Stimulated activated CD4-positive, alpha-beta T cell treated with anti-CD3 and anti-CD28 coated beads, Interleukin-4, amount 100 ng/mL, for 4 hours (primary cell): ENCODE measurements at places on chromosomes 16 and 17.
A peak's percentile ranks its signal among the peaks of the same experiment; 100 is the strongest.

GRCh38 chr17:10775740-10776356 is 28.1 kb downstream of the TMEM238L start:
- DNase-seq = no peak

- no peak for DNase-seq
Observed at GRCh38 chr17:7137171-7137943, 22.7 kb upstream of the ASGR2 start.

DNA sequence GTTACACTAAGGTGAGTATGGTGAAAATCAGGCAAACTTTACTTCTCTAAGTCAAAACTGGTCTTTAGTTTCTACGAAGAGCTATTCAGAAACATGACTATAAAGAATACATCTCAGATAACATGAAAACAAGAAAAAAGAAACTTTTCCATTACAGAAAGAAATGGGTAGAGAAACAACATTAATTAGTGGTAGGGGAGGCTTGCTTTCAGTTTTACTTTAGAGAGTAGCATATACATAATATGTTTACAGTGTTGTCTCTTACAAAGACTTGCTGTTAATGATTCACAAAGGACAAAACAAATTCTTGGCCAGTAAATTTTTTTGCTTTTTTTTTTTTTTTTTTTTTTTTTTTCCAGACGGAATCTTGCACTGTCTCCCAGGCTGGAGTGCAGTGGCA is 34.2 kb downstream of the CRLF3 start:
- no peak for DNase-seq

GRCh38 chr17:48970865-48971687 is 2.7 kb upstream of the GIP start:
- no peak for DNase-seq

DNA sequence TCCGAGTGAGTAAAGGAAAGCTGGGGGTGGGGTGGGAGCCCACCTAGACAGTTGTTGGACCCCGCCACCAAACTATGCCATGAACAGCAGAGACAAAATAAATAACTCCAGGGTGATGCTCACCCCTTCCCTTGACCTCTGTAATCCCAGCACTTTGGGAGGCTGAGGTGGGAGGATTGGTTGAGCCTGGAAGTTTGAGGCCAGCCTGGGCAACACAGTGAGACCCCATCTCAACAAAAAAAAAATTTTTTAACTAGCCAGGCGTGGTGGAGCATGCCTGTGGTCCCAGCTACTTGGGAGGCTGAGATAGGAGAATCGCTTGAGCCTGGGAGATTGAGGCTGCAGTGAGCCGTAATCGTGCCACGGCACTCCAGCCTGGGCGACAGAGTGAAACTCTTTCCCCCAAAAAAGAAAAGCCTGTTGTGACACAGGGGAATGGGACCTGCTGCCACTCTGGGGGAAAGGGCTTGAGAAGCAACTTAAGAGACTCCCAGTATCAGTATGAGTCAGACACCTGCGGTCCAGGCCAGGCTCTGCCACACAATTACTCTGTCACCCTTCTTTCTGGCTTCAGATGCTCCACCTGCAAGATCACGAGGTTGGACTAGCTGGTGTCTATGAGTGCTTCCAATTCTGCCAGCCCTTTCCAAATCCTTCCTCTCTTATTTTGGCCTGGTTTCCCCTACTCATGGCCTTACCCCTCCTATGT is 5.0 kb downstream of the SGCA start:
- DNase-seq = no peak

- no peak for DNase-seq
Observed at GRCh38 chr17:68468788-68469187, 11.5 kb upstream of the WIPI1 start.

DNA sequence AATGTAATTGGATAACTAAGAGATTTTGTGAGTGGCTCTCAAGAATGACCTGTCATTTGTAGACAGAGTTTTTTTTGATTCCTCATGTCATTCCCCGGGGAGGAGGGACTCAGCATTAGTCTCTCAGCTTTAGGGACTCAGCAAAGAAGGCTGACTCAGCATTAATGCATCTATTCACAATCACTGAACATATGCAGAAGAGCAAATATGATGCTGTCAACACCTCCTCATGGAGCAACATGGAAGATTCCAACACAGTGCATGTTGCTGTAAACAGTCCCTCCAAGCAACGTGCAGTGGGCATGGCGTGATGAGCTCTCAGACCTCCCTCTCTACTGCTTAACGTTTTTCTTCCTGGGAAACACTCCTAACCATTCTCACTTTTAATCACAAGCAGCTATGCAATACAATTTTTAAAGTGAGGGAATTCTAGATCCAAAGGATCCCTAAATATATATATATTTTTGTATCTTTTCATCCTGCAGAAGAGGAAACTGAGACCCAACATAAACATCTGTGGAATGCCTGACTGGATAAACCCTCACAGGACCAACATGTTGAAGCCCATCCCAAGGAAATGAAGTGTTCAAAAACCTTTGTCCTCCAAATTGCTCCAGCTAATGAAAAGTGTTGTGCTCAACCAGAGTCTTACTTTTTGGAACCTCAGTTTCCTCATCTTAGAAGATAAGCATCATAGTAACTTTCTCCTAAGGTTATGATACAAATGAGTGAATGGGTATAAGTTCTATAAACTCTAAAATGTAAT is 38.9 kb downstream of the TMEM100 start:
- no peak for DNase-seq

DNA sequence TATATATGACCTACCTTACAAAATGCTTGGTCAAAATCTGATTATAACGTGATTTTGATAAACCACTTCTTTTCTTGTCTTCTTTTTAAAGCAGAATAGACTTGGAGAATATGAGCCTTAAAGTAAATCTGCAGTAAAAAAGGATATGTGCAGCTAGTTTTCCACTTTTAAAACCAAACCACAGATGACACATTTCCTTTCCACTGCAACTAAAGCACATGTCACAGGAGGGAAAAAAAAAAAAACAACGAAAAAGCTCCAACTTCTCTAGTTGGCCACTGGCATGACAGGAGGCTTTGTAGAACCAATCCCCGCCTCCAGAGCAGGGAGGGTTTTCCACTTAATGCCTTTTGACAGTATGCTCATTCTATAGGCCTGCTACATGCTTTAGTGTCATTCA is at the start of gene EVI2A:
Gene EVI2A, minus strand, starts transcription at position 142 of the 400 bp plus-strand sequence. CDS start 2,609 bp downstream, outside the sequence.
- DNase-seq = peak; percentile 53

GRCh38 chr17:20072692-20072992 is 63.5 kb downstream of the SPECC1 start:
- DNase-seq = no peak

GRCh38 chr17:48548523-48549280 is 3.8 kb upstream of the HOXB2 start:
- no peak for DNase-seq

- no peak for DNase-seq
Observed at GRCh38 chr17:63511331-63511730, 11.8 kb upstream of the KCNH6 start.

DNA sequence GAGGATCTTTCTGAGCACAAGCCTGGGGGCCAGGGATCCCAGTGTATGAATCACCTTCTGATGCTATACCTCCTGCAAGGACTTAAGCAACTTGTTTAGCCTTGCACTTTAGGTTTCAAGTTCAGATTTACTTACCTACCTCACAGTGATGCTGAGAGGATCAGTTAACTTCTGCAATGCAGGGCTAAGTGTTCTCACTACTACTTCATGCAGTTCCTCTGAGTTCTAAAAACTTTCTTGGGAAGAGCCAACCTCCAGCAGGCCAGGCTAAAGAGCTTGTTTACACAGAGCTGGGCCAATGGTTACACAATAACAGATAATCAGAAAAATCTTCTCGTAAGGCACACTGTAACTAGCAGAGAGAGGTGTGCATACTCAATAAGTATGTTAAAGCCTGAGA is 13.0 kb downstream of the VEZF1 start:
- no peak for DNase-seq

- DNase-seq = no peak
Observed at GRCh38 chr16:85407-85782, 7.4 kb downstream of the MPG start.

- no peak for DNase-seq
Observed at GRCh38 chr17:7167832-7168231, 11.3 kb downstream of the ASGR1 start.

DNA sequence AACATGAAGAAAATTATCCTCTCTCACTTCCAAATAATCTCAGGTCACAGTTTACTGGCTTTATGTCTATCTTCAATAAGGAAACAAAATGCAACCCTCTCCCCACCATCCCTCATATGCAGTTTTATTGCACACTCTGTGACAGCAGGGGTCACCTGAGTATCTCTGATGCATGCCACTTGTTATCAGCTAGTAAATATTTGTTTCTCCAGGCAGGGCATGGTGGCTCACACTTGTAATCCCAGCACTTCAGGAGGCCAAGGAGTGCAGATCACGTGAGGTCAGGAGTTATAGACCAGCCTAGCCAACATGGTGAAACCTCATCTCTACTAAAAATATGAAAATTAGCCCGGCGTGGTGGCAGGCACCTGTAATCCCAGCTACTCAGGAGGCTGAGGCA is 61.1 kb downstream of the ADAMTS18 start:
- DNase-seq = no peak

DNA sequence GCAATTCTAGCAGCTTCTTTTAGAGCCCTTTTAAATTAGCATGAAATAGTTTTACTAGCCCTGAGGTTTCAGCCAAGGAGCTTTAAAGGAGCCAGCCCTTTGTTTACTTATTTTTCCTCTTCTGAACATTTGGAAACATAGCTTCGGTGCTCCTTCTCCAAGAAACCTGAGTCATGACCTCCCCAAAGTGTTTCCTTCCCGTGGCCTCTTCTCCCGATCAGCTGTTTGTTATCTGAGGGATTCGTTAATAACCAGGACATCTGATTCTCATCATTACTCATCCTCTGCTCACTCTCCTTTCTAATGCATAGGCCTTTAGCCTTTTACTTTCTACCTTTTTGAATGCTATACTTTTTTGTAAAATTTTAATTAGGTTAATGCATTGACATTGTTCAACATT is 204.5 kb downstream of the WWOX start:
- no peak for DNase-seq

DNA sequence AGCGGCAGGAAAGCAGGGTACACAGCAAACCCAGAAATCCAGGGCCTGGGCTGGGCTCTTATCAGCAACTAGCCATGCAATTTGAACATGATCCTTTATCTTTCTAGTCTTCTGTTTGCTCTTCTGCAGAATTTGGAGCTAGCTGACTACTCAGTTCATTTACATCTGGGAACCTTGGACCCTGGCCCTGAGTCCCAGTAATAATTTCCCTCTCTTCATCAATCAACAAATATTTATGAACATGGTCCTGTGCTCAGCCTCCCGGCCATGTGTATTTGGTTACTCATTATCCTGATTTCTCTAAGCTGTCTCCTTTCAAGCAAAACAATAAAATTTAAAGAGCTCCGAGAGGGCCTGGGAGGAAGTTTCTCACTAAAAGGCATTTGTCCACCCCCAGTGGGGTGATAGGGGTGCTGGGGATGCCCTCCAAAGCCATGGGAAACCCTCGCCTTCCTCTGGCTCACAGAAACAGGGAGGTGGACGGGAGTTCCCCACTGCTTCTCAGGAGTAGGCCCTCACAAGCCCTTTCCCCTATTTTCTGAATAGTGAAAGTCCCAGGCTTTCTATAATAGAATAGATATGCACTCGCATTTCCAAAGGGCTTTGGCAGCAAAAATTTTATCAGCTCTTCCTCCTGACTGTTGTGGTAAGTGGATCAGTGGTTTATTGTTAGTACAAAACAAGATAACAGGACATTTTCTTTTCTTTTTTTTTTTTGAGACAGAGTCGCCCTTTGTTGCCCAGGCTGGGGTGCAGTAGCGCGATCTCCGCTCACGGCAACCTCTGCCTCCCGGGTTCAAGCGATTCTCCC is 6.9 kb upstream of the WDR59 start:
- DNase-seq = no peak

DNA sequence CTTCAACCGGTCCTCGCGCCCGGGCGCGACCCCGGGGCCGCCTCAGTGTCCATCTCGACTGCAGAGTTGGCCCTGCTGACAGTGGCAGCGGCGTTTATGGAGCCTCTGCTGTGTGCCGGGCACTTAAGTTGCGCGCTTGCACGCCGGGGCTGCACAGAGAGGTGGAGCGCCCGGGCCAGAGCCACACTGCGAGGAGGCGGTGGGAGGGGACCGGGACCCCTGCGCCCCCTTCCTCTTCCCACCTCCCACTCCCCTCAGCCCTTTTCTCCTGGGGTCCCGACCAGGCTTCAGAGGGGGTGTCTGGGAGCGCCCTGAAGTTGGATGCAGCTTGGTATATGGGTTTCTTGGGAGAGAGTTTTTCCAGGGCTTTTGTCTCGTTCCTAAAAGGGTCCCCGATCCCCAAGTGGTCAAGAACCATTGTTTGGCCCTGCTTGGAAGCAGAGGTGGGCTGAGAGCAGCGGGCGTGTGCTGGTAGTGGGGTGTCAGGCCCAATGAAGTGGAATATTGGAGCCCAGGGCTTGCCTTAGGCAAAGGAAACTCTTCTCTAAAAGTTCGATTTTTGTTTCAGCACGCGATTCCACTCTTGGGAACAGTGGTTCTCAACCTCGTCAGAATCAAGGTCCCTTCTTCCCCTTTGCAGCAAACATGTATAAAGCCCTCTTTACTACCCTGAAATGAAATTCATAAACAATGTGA is 605 bp downstream of the MRTFB start:
- peak; percentile 3 for DNase-seq

DNA sequence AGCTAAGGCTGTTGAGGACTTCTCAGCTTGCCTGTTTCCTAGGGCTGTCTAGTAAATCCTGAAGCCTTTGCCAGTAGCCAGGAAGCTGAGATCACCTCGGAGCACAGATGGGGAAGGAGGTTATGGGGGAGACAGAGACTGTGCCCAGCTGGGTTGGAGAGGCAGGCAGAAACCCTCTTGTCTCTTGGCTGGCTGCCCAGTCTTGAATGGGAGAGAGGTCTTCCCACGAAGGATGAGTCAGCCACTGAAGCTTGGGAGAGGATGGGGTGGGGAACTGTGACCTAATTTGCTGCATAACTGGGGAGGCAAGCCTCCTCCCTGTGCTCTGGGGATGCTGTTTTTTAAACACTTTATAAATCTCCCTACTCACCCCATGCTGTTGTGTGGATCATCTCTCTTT is 69.8 kb downstream of the SHISA9 start:
- DNase-seq = no peak

- no peak for DNase-seq
Observed at GRCh38 chr16:55280587-55280986, 43.4 kb upstream of the IRX6 start.

GRCh38 chr16:68512183-68512582 is 26.9 kb upstream of the ZFP90 start:
- DNase-seq = no peak

- no peak for DNase-seq
Observed at GRCh38 chr16:62967163-62967562, 930.9 kb upstream of the CDH8 start.

GRCh38 chr16:22191532-22192260 is 14.4 kb upstream of the EEF2K start:
- peak; percentile 13 for DNase-seq
